Daoy (cell line): ENCODE measurements at places on chromosomes 5 and 9.

- no peak for DNase-seq
Measured at GRCh38 chr9:131473198-131473885, 29.4 kb upstream of the POMT1 start.

GRCh38 chr5:132785365-132785764 is 8.3 kb upstream of the SEPTIN8 start:
- no peak for DNase-seq

- no peak for DNase-seq
Measured at GRCh38 chr9:3214741-3215140, 311.1 kb downstream of the RFX3 start.

DNA sequence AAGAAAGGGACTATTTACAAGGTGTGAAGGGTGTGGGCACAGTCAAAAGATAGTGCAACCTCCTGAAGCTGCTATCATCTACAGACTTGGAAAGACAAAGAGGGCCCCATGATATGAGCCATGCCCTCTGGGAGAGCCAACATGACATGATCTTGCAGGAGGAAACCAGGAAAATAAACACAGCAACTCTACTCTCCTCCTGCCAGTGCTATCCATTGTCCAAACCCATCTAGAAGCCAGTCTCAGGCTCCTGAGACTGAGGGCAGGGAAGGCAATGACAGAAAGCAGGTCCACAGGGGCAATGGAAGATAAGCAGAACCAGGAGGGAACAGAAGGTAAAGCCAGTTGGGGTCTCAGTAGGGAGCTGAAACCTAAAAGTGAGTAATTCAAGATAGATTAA is 37.1 kb downstream of the PLPP1 start:
- DNase-seq = no peak

- no peak for DNase-seq
Measured at GRCh38 chr5:68274847-68275651, 59.5 kb downstream of the PIK3R1 start.

DNA sequence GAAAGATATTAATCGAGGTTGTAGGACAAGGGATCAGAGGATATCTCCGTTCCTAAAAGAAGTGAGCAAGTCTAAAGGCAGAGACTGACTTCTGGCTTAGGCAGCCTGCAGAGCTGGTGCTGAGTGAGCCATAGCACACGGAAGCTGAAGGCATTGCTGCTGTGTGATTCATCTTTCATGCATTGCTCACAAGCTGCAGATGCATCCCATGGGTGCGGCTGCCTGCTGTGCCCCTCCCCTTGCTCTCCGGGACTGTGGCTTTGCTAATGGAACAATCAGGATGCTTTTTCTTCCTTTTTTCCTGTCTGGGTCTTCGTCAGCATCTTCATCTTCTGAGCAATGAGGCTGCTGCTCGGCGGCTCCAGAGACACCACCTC is 341.4 kb downstream of the DIRAS2 start:
- DNase-seq = peak; percentile 96

GRCh38 chr9:75855509-75855908 is 35.0 kb upstream of the PCSK5 start:
- no peak for DNase-seq

DNA sequence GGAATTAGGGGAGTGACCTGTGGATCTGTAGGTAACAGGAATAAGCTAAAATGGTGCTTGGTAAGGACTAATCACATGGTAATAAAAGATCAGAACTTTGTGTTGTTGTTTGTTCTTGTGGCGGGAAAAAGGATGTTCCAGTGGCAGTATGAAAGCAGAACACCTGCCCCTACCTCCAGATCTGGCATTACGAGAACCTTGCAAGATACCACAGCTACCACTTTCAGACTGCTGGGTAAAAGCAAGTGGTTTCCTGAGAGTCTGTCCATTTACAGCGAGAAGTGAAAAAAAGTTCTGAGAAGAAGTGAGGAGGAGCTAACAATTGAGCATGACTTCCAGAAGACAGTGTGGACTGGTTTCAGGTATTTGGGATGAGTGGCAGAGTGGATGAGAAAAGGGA is 252.5 kb downstream of the TLE4 start:
- DNase-seq = no peak

DNA sequence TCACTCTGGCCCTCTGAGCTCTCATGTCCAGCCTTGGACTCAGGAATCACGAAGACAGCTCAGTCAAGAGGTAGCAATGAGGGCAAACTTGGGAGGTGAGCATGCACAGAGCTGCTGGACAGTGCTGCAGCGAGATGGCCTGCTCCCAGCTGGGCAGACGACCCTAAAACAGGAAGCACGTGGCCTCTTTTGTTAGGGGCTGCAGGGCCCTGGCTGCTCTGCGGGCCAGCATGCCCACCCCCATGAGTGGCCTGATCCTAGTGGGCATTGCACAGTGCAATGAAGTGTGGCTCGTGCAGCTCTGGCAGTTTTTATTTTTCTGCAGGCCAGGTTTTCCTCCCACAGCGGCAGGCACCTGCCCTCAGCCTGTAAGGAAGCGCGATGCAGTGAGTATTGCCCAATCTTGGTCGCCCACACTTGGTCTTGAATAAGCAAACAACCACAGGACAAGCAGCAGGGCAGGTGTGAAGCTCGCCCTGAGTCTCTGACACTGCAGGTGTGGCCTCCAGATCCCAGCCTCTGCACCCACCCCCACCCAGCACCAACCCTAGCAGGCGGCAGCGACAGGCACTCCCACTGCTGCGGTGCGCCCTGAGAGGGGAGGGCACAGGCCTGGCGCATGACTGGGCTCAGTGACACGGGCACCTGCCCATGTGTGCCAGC is 60.8 kb downstream of the SEMA4D start:
- no peak for DNase-seq
